Esophagus squamous epithelium (tissue), 5 donors: ENCODE measurements at places on chromosomes 4 and X.

- no peak for DNase-seq
Observed at GRCh38 chr4:2343476-2343875, 75.0 kb downstream of the ZFYVE28 start.

DNA sequence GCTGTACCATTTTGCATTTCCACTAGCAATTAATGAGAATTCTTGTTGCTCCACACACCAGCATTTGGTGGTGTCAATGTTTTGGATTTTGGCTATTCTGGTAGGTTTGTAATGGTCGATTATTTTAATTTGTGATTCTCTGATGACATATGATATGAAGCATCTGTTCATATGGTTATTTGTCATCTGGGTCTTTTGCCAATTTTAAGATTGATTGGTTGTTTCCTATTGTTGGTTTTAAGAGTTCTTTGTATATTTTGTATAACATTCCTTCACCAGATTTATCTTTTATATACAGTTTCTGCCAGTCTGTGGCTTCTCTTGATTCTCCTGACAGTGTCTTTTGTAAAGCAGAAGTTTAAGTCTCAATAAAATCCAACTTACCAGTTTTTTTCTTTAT is 18.5 kb upstream of the BDH2 start:
- no peak for DNase-seq

DNA sequence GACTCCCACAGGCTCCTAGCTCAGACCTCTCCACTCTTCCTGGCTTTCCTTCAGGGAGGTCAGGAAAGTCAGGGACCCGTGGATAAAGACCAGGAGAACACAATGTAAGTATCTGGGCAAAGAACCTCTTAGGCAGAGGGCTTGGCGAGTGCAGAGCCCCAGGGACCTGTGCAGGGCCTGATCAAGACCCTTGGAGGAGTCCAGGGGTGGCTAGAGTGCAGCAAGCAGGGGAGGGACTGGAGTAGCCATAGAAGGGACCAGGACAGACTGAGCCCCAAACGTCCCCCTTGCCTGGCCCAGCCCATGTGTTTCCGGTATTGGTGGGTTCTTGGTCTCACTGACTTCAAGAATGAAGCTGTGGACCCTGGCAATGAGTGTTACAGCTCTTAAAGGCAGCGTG is 5.9 kb upstream of the TNIP2 start:
- no peak for DNase-seq

GRCh38 chr4:1628892-1629698 is 55.0 kb downstream of the FAM53A start:
- no peak for DNase-seq

- DNase-seq = no peak
Observed at GRCh38 chrX:10798041-10798440, 177.7 kb upstream of the MID1 start.

- no peak for DNase-seq
Observed at GRCh38 chrX:49176421-49177326, 5.0 kb downstream of the PLP2 start.

DNA sequence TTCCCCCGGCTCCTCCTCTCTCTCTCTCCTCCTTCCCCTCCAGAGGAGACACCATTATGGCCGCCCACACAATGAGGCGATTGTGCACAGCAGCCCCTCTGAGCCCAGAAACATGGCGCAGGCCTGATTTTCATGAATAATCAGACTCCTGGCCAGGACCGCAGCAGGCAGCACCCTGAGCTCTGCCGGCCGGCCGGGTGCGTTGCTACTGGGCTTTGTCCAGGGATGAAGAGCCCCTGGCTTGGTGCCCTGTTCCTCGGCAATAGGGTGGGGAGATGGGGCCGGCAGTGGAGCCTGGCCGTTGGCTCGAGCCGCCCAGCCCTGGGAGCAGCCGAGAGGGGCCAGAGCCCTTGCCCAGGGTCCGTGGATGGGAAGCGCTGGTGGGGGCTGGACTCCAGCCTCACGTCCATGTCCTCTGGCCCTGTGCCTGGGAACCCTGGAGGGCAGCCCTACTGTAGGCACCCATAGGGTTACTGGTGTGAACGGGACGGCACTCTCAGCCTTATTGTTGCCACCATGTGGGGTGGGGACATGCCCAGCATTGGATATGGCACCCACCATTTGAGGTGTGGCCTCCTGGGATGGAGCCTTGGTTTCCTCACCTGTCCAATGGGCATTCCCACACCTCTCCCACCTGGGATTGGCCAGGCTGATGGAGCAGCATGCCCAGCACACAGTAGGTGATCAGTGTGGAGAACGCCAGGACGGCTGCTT is 103.0 kb downstream of the SORCS2 start:
- DNase-seq = no peak

DNA sequence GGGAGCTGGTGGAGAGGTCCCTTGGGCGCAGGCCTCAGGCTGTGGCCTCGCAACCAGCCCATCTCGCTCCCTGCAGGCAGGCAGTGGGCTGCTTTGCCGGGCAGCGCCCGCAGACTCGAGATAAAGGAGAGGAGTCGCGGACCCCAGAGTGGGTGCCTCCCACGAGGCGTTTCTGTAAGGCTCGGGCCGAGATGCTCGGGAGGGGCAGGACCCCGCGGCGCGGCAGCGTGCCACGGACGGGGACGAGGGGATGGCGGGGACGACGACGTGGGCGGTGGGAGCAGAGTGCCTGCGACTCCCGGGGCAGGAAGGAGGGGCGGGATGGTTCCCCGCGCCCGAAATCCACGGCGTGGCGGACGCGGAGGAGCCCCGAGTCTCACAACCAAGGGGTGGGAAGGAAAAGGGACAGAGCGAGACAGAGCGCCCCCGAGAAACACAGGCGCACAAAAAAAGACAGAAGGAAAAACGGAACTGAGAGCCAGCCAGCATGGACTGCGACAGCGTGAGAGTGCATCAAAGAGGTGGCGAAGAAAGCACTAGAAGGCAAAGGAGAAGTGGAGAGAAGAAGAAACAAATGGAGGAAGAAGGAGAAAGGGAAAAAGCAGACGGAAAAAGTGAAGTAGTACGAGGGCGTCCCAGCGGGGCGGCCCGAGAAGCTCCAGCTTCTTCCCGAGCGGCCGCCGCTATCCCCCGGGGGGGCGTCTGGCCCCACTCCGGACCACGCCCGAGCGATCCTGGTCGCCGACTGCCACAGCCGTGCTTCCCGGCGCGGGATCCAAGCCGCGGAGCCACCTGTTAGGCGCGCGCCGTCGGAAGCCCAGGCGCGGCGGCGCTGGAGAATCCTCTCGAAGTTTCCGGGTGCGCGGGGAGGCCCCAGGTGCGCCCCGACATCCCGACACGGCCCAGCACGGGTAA is 1.5 kb downstream of the BEND4 start:
- DNase-seq = no peak

GRCh38 chr4:188959424-188959823 is 820.2 kb downstream of the TRIML1 start:
- no peak for DNase-seq

GRCh38 chrX:123455693-123456092 is 271.6 kb downstream of the GRIA3 start:
- DNase-seq = no peak
